Amniotic stem cell (primary cell): ENCODE measurements at places on chromosomes 3 and 15.

GRCh38 chr3:126994661-126995245 is 11.8 kb downstream of the PLXNA1 start:
- no peak for DNase-seq

- no peak for DNase-seq
These were observed 14.6 kb downstream of the SIN3A start for GRCh38 chr15:75436881-75437280.

DNA sequence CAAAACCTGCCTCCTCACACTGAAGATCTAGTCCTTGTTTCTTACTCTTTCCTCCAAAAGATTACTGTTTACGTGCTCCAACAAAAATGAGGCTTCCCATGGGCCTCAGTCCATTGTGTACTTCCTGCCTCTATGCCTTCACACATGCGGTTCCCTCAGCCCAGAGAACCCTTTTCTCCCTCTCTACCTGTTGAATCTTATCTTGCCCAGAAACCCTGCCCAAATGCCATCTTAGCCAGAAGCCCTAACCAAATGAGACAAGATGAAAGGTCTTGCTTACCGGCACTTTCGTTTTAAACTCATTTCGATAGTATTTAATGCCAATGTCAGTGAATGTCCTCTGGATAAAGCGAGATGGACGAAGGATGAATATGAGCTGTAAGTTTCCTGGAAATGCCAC is 85.5 kb downstream of the B3GNT5 start:
- DNase-seq: no peak

- DNase-seq: no peak
These were observed 48.8 kb upstream of the WDR5B start for GRCh38 chr3:122464659-122465058.

DNA sequence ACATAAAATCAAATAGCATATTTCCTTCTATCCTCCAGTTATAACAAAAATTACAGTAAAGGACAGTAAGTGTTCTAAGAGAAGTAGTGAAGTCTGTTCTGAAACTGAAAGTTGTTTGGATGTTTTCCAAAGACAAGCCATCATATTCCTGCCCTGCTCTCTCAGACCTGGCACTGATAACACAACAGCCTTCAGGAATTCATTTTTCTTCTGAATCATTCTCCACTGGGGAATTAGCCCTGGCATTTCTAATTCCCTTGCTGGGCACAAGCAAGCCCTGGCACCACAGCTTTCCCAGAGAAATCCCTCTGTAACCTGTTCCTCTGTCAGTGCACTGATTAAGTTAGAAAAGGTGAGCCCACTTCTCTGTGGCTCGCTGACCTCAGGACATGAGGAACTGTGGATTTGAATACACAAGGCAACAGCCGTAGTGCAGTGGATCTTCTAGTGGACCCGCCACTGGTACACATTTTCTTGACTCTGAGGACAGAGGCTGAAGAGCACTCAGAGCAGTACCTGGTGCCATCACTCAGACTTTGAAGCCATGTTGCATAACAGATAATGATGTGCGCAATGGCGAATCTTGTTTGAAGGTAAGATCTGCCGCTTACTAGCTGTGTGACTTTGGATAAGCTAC is 61.6 kb downstream of the WWTR1 start:
- DNase-seq: no peak

- DNase-seq: no peak
These were observed 160.1 kb downstream of the PDE8A start for GRCh38 chr15:85141726-85142125.

GRCh38 chr15:101103598-101103997 is 148.2 kb downstream of the CHSY1 start:
- DNase-seq: no peak

- peak; percentile 17 for DNase-seq
These were observed at the start of gene PAK6 for GRCh38 chr15:40238532-40239403. Gene PAK6 (plus strand): TSS chr15:40239063. CDS start chr15:40264786, 25,723 bp downstream.

DNA sequence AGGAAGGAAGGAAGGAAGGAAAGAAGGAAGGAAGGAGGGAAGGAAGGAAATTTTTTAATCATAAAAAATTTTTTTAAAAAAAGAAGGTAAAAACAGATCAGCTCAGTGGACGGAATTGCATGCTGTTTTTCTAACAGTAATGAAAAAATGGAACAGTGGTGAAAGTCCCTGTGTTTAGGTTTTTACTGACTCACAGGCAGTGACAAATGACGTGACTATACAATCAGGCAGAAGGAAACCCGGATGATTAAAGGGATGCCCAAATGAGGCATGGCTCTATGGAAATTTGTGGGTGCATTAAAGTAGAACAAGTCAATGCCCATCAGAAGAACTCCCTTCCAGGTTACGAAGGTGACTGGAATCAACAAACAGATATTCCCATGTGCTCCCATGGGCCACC is 135.0 kb downstream of the IMPG2 start:
- no peak for DNase-seq

DNA sequence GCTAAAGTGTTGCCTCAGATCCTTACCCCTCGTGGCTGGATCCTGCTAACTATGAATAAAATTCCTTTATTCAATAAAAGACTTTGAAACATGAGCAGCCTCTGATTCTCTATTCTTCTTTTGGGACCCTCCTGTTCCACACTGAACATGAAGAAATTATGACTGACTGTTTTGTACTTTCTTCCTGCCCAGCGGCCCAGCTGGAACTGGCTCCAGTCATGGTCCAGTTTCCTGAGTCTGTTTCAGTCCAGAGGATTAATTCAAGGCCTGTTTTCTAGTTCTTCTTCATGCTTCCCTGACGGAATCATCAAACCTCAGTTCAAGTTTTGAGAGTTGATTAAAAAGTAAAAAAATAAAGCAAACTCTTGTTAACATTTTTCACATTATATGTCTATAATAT is 52.6 kb upstream of the CP start:
- DNase-seq: no peak

- no peak for DNase-seq
These were observed 14.9 kb upstream of the SHC4 start for GRCh38 chr15:48978638-48979037.

- no peak for DNase-seq
These were observed 29.7 kb upstream of the KLF13 start for GRCh38 chr15:31296646-31297574.

DNA sequence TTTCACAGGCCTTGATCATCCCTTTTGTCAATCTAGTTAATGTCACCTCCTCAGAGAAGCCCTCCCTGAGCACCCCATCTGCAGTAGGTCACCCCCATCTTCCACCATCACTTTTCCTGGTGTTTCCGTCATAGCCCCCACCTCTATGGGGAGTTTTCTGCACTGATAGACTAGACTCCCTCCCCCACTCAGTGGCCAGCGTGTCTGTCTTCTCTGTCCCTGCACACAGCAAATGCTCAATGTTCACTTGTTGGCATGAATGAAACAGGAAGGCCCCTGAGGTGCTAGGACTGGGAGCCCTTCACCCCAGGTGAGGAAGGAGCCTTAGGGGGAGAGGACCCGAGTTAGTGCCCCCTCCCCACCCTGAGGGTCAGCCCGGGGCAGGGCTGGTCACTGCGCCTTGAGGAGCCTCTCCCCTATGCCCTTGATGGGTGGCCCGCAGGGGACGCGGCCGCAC is 15.8 kb upstream of the FANCD2 start:
- DNase-seq: no peak

DNA sequence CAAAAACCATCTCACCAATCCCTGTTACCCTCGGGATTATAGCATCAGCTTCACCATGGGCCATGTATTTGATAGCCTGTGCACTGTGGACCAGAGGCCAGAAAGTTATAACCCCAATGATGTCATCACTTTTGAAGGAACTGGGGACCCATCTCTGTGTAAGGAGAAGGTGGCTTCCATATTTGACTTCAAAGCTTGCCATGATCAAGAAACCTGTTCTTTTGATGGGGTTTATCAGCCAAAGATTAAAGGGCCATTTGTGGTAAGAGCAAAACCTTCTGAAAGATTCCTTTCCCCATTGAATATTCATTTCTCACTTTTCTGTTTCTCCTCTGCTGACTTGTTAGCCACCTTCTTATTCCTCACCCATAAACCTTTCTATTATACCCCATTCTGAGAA is 34.3 kb upstream of the RPL14 start:
- DNase-seq: no peak

GRCh38 chr3:48422272-48422671 is 7.6 kb downstream of the PLXNB1 start:
- DNase-seq: no peak

DNA sequence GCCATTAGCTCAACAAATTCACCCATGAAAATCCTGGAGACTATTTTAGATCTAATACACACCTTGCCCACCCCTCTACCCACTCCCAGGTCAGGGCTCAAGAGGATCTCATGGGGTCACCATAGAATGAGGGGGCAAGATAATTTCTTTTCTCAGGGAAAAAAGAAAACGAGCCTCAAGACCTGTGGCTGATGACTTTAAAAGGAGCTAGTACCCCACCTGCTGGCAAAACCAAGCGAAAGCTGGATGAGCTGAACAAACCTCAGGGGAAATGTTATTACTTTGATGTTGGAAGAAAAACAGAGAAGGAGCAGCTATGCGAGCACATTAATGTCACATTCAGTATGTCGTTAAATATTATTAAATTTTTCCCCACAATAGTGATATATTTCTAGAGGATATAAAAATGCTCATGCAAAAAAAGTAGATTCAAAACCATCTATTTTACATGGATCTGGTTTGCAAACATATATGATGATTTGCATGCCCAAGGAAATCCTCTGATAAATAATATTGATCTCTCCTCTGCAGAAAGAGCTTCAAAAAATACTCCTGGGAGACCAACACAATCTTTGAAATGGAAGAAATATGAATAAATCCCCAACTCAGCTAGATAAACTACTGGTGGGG is 37.7 kb downstream of the PLD1 start:
- peak; percentile 24 for DNase-seq

- DNase-seq: no peak
These were observed 185.2 kb upstream of the ARL6 start for GRCh38 chr3:97579365-97579764.

GRCh38 chr3:65767551-65767950 is 271.2 kb downstream of the MAGI1 start:
- no peak for DNase-seq

- DNase-seq: no peak
These were observed 22.0 kb upstream of the PGPEP1L start for GRCh38 chr15:99029341-99030144.

- no peak for DNase-seq
These were observed at the start of gene STAC for GRCh38 chr3:36380221-36381031. Gene STAC (plus strand): TSS chr3:36380504. CDS start chr3:36380644, 140 bp downstream.

DNA sequence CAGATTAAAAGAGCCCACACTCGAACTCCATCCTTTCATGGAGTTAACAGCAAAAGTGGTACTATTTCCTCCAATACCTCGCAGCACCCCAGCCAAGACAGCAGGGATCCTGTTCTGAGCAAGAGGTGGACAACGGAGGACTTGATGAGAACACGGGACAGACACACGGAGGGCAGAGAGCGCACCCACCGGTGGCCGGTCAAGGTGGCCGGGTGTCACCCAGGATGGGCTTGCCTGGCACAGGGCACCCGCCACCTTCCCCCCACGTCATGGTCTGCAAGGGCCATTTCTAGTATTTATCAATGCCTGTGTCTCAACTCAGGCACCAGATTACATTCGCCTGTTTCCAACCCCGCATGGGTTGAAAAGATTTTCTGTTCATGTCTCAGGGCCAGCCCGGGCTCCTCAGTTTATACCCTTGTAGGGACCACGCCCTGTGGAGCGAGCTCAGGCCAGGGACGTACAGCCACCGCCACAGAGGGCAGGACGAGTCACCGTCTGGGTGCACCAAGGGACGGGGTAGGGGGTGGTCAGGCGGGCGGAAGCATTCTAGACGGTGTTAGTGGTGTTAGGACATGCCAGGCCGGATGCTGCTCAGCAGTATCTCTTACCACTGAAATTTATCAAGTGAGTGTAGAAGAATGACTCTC is 64.2 kb downstream of the CYFIP1 start:
- no peak for DNase-seq

GRCh38 chr3:29871087-29871486 is 590.2 kb downstream of the RBMS3 start:
- no peak for DNase-seq

GRCh38 chr3:47225310-47225906 is 57.2 kb downstream of the KIF9 start:
- peak; percentile 5 for DNase-seq

GRCh38 chr15:30872341-30872748 is 31.4 kb upstream of the FAN1 start:
- DNase-seq: no peak

GRCh38 chr15:92521624-92522008 is 127.9 kb downstream of the ST8SIA2 start:
- peak; percentile 76 for DNase-seq

DNA sequence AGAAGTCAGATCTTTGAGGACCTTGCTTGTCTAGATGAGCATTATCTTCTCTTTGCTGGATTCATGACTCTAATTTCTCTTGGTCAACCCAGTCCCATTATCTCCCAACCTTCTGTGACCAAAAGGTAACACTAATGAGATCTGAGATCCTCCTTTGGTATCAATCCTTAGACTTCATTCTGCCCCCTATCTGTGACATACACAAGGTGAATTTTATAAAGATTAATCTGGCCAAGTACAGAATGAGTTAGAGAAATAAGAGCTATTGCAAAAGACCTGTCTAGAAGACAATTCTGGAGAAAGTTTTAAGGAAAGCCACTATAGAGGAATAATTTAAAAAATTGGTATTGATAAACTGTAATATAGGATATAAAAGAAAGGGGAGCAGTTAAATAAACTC is 113.8 kb upstream of the KCNMB2 start:
- no peak for DNase-seq

DNA sequence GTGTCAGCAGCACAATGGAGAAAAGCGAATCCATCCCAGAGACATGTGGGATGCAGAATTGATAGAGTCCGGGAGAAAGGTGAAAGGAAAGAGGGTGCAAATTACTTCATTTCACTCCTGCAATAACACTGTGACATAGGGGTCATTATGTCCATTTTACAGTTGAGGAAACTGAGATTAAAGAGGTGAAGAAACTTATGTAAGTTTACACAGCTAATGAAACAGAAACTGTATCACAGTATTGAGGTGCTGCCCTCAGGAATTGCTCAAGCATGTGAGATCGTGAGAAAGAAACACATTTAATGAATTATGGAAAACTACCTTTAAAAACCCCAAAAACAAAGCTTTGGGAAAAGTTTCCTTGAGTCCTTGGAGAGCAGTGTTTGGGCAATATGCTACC is 103.6 kb upstream of the PFN2 start:
- no peak for DNase-seq

DNA sequence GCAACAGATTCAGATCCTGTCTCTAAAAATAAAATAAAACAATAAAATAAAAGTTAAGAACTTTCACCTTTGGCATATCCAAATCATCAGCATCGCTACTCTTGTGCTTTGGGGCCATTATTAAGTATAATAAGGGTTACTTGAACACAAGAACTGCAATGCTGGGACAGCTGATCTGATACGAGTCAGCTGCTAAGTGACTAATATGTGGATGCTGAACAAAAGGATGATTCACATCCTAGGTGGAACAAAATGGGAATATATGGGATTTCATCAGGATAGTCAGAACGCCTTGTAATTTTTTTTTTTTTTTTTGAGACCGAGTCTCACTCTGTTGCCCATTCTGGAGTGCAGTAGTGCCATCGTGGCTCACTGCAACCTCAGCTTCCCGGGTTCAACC is 29.7 kb downstream of the BUB1B start:
- no peak for DNase-seq

GRCh38 chr3:113514265-113514769 is 639 bp downstream of the SPICE1 start:
- DNase-seq: no peak
